Activated CD4-positive, alpha-beta T cell treated with anti-CD3 and anti-CD28 coated beads, Interleukin-2, amount 50 U/mL, for 24 hours (primary cell): ENCODE measurements at places on chromosomes 11 and 22.

DNA sequence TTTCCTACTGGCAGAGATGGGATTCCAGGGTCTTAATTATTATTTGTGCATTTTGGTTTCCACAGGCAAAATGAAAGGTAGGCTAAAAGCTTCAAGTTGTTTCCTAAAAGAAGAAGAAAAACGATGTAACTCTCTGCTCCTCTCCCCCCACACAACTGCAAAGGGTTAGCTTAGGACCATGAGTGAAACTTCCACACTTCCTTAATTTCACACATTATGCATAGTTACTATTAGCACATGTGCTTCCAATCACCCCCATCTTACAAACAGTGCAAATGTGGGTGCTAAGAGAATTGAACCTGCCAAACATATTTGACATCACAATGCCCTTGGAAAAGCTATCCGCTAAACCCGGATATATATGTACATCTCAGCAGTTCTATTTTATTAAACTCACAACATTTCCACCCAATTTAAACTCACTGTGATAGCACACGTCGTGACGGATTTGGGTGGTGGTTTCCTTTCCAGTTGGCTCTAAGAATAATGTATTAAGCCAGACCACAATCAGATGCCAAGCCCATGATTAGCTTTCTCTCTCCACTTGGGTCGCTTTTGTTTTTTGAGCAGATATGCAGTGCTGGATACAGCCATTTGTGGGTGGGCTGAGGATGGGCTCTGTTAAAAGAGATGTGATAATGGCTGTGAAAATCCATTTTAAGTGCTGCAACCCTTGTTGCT is 245.0 kb upstream of the POU2AF2 start:
- no peak for DNase-seq

DNA sequence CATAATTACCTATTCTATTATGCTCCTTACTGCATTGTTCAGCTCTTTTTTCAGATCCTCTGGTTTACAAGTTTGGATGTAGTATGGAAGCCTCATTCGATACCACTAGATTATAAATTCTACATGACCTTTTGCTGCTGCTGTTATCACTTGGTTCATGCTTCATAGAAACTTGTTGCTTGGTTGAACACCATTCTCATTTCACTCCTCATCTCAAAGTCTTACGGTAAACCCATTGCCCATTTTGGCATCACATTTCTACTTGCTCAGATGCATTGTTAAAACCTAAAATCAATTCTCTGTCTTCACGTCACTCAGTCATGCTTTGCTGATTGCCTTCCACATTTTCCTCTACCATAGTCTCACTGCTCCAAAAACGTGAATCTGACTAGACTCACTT is 155.5 kb upstream of the DDI1 start:
- no peak for DNase-seq

DNA sequence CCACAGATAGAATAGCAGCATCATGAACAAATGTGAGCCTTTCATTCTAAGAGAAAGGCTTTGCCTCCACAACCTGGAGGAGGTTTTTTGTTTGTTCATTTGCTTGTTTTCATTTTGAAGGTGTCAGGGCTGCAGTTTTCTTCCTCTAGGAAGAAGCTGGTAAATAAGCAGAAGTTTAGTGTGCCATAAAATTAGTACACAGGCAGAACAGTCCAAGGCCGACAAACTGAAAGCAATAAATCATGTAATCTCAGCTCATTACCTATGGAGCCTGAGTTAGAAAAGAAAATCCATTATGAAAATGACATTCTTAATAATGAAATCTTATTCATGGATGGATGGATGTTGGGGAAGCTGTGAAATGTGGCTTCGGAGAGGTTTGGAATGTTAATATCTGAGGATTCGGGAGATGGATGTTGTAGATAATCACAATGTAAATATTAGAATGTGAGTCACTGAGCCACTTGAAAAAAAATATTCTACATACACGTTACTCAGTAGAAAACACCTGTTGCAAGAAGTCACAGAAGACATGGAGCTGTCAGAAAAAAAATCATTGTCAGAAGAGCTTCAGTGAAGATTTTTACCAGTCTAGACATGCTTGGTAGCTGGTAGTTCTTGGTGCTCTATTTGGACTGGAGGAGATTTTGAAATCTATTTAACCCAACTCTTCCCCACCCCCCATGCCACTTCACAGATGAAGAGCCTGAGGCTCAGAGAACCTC is 15.0 kb upstream of the ZDHHC13 start:
- no peak for DNase-seq

- DNase-seq, result no peak
Measured at GRCh38 chr11:30893318-30893717, 307.2 kb upstream of the MPPED2 start.

GRCh38 chr11:57312511-57313021 is 12.2 kb downstream of the TNKS1BP1 start:
- no peak for DNase-seq

GRCh38 chr22:43376765-43377547 is 33.8 kb upstream of the SCUBE1 start:
- no peak for DNase-seq

- no peak for DNase-seq
Measured at GRCh38 chr11:59698506-59698905, 15.1 kb downstream of the OR10V1 start.

DNA sequence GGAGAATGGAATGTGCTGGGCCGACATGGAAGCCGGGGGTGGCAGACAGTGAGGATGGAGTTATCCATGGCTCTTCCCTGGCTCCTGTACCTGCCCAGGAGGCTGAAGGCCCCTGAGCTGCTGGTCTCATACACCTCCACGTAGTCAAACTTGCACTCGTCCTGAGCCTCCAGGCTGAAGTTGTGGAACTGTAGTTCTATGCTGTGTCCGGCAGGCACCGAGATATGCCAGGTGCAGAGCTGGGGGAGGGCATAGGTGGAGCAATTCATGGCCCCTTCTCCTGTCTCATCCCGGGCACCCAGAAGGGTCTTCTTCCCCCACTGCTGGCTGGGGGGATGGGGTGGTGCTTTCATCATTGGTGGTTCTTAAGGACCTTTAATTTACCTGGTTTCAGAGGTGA is 2.8 kb downstream of the MFRP start:
- DNase-seq, result no peak

DNA sequence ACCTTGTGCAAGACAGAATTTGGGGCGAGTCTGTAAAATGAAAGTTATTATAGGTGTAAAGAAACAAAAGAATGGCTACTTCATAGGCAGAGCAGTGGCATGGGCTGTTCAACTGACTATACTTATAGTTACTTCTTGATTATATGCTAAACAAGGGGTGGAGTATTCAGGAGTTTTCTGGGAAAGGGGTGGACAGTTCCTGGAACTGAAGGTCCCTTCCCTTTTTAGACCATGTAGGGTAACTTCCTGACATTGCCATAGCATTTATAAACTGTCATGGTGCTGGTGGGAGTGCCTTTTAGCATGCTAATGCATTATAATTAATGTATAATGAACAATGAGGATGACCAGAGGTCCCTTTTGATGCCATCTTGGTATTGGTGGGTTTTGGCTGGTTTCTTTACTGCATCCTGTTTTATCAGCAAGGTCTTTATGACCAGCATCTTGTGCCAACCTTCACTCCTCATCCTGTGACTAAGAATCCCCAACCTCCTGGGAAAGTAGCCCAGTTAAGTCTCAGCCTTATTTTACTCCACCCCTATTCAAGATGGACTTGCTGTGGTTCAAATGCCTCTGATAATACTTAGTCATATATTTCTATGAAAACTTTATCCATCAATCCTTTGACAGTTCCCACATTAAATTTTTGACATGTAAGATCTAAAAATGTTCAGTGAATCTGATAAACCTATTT is 118.6 kb downstream of the ARHGAP42 start:
- no peak for DNase-seq
